ENCODE measurements at places on chromosomes 2 and 18.

GRCh38 chr2:17899871-17900270 is 21.4 kb downstream of the KCNS3 start:
- no peak for DNase-seq

GRCh38 chr2:26100384-26100783 is 66.5 kb downstream of the RAB10 start:
- DNase-seq, result no peak

DNA sequence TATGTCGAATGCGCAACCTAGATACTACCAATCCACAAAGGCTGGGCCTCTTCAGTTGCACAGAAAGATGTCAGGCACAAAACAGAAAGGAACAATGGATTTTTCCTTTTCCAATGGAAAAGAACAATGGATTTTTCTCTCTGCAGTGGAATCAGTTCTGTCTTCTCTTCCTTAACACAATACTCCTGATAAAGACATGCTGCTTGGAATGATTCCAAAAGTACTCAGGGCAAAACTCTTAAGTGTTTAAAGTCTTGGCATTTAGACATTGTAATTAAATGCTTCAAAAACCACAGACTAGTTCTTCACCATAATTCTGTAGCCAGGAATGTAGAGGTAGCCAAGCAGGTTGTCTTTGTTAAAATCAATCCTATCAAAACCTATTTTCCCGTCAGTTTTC is 46.7 kb upstream of the FLACC1 start:
- no peak for DNase-seq

- DNase-seq, result no peak
Observed at GRCh38 chr2:85577063-85577385, 362 bp upstream of the VAMP8 start.
